Activated T-helper 17 cell treated with anti-CD3 and anti-CD28 coated beads, Interleukin-2, amount 50 U/mL, for 72 hours (primary cell): ENCODE measurements at places on chromosomes 5 and 9. TPM values are rescaled to one million over a fixed set of nuclear protein-coding genes. Genes with fewer than 3 reads are reported as not detected.
A peak's percentile ranks its signal among the peaks of the same experiment; 100 is the strongest.

ADCY2 gene
- not detected for total RNA-seq

LCNL1 gene
- total RNA-seq, result 0.11 TPM

GRCh38 chr9:116686693-116687073, 422 bp upstream of the TRIM32 start:
- peak; percentile 44 for ATAC-seq

- ATAC-seq, result no peak
Measured at GRCh38 chr9:71636143-71636839, 132.0 kb downstream of the CEMIP2 start.

DNA sequence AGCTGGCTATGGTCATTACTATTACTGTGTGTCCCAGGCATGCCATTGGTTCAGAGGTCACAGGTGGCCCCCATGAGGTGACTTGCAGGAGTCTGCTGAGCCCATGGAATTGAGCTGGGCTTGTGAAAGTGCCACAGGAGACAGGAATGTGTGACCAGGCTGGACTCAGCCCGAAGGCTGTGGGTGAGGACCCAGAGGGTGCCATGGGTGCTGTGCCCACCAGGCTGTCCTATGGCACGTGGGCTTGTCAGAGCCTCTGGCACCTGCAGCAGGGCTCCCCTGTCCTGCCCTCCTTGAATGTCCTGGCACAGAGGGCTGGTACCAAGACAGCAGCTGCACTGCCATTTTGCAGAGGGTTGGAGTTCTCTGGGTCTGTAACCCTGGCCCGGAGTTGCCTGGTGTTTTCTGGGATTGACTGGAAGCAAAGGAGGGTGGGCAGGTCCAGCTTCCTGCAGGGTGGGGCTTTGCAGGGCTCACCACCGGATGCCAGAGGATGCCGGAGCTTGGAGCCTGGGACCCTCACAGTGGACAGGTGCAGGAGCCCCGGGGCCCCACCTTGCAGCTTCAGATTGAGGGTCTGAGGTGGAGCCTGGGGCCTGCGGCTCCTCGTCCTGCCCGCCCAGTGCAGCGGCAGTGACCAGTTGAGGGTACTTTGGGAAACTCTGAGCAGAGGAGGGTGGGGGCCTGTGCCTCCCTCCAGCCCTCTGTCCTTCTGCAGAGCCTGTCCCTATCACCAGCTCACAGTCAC, 14.2 kb downstream of the COL5A1 start:
- no peak for ATAC-seq

DNA sequence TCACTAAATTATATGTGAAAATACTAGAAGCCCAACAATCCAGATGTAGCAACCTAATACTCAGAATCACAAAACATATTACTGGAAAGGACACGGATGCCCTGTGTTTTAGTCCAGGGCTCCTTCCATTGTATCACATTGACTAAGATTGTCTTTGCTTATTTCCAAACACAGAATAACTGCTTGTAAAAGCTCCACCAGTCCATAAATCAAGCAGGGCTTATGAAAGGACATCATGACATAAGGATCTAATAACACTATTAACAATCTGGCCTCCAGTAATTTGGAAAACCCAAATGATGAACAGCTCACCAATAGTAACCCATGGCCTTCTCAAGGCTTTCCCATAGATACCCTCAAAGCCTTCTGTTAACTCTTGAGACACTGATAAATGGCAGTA, 39.8 kb downstream of the WDR41 start:
- no peak for ATAC-seq

- no peak for ATAC-seq
Measured at GRCh38 chr5:149665416-149666175, 64.5 kb upstream of the PPARGC1B start.

DNA sequence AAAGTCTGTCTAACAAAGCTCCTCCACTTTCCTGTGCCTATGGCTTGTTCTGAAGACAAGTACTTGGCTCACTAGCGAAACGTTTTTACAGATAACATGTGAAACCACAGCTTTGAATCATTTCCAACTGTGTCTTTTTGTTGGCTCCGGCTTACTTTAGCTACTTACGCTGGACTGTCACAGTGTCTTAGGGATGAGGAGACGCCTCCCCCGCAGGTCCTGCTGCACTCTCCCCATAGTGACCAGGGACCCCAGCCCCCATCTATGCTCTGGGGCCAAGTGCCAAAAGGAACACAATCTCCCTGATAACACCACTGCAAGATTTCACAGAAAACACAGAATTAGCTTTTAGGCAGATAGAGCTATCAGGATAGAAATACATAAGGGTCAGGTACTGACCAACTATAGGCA, 219.1 kb downstream of the ADAMTS6 start:
- ATAC-seq, result no peak
